Kidney capillary endothelial cell (primary cell): ENCODE measurements at places on chromosomes 1 and 21.

GRCh38 chr1:72186733-72187307 is 95.5 kb downstream of the NEGR1 start:
- peak; percentile 16 for DNase-seq

- DNase-seq = no peak
Measured at GRCh38 chr1:179800481-179800880, 57.4 kb downstream of the FAM163A start.

DNA sequence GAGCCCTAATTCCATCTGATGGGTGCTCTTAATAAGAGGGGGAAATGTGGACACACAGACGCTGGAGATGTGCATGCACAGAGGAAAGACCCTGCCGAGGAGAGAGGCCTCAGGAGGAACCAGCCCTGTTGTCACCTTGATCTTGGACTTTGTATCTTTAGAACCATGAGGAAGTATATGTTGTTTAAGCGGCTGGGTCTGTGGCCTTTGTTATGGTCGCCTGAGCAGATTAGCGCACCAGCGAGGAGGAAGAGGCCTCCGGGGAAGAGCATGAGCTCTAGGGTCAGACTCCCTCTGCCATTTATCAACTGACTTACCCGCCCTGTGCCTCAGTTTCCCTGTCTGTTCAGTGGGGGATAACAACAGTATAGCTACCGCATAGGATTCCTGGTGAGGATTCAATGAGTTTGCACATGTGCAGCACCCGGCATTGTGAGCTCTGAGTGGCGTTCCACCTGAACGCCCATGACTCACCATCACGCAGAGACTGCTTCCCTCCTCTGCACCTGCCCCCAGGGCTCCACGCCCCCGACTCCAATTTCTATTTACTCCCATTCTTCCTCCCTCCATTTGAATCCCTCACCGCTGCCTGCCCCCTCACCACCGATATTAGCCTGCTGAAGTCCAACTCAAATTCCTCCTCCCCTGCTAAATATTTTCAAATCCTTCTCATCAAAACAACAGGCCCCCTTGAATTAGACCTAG is 67.2 kb downstream of the ATP5PO start:
- DNase-seq = no peak

DNA sequence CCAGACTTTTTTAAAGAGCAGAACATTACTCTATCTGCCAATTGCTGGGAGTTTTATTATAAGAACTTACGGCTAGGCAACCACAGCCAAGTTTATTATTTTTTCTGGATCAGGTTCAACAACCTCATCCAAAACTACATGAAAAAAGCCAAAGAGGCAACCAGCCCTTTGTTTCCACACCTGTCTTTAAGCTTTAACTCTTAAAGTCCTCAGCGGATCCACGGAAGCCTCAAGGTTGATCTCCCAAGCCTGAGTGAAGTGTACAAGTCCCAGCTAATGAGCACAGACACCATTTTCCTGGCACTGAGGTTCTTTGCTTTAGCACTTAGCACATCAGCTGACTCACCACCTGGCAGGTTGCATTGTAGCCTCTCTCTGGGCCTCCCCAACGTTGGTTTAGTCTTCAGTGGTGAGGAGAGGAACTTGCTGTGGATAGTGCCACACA is 143.1 kb downstream of the TGFBR3 start:
- no peak for DNase-seq

DNA sequence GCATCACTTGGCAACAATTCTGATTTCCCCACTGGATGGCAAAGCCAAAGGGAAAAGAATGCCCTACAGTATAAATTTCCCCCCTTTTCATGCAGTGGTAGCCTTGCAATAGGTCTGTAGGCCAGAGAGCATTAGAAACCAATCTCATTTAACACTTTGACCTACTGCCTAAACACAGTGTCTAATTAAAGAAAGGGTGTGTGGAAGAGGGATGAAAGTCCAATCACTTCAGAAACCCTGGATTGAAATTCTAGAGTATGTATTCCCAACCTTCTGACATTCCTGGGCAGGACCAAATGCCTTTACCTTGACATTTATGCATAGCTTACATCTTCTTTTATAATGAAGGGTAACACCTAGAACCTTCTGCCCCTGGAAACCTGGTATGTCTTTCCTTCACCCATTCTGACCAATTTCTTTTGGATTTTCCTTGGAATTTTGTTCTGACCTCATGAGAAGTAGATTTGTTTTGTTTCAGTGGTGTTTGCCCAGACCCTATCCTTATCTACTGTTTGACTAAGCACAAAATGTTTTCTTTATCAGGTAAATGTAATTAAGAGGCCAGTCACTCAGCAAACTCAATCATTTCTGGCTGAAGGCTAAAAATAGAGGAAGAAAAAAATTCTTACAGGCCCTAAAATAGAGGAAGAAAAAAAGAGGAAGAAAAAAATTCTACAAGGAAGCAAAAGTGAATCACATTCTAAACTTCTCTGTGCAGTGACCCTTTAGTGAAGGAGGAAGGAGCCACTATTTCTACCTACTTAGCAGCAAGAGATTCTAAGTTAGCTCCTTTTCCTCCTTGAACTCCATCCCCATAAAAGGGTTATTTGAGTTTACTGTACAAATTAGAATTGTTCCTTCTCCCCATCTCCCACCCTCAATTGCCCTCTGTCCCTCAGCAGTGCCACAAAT is 129.5 kb upstream of the DSCAM start:
- DNase-seq = no peak

DNA sequence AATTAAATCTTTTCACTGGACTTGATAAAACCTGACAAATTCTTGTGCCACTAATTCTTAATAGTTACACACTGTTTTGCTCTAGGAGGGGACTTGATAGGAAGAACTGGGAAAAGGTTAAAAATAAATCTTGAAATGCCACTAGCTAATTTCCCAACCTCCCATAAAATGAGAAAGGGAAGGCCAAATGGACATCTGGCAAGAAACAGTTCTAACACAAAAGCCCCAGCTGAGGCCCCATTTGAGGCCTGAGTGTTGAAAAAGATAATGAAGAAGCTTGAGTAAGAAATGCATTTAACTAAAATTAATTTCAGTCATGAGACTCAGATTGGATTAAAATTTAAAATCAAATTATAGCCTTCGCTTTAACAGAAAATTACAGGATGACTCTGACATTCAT is 11.2 kb upstream of the RAP1GAP start:
- no peak for DNase-seq

- DNase-seq = no peak
Measured at GRCh38 chr1:10869933-10870332, 73.5 kb upstream of the CASZ1 start.

- no peak for DNase-seq
Measured at GRCh38 chr1:238738892-238739291, 647.5 kb upstream of the CHRM3 start.

DNA sequence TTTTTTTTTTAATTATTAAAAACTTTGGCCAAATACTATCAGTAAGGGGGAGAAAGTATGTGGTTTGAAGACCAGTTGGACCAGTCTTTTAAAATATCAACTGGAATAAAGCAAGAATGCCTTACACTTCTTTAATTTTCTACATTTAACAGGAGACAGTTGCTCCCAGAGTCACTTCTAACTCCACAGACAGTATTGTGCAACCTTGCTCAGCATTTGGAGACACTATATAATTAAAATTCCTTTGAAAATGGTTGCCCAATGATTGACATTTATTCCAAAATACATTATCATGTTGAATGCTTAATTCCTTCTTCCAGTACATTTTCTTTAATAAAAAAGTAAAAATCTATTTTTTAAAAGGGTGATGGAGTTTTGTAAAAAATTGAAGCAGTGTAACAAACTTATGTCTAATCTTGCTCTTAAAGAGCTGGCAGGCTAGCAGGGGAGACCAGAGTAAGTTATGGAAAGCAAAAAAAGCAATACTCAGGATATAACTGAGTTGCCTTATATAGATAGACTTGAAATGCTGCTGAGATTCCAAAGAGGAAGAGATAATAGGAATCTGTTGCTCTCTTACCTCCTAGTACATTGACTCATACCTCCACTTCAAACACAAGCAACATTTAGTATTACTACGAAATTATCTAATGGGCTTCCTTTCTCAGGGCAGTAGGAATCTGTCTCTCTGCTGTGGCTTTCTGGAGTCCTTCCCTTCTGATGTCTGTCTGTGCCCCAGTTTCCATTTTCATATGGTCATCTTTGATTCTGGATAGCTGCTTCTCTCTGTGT is 69.7 kb upstream of the RGL1 start:
- no peak for DNase-seq

DNA sequence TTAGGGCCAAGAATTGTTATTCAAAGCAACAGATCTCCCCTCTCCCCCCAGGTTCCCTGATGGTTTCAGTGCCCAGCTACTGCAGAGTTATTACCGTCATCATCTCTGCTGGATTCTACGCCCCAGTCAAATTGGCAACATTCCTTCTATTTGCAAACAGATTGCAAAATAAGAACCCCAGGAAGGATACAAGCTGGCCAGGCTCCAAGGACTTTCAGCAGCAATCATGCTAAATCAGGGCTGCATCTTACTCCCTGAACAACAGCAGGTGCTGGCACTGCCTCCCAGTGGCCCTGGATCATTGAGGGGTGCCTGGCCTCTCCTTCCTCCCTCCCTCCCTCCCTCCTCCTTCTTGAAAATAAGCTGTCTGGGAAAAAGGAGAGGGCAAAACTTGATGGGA is 521.6 kb upstream of the BEND5 start:
- no peak for DNase-seq

DNA sequence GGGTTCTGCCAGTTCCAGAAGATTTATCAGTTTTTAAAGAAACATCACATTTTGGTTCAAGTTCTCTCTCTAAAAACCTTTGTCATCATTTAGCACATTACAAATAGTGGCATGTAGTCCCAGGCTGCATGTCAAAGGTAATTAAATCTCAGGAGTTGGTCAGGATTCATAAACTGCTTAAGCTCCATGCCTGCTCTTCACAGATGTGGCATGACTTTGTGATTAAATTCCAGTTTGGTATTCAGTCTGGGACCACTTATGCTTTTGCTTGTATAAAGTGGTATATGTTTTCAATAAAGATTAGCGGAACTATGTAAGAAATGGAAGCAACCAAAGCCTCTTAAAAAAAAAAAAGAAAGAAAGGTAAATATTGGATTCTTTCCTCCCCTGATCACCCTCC is 408.0 kb downstream of the DISC1 start:
- DNase-seq = no peak

DNA sequence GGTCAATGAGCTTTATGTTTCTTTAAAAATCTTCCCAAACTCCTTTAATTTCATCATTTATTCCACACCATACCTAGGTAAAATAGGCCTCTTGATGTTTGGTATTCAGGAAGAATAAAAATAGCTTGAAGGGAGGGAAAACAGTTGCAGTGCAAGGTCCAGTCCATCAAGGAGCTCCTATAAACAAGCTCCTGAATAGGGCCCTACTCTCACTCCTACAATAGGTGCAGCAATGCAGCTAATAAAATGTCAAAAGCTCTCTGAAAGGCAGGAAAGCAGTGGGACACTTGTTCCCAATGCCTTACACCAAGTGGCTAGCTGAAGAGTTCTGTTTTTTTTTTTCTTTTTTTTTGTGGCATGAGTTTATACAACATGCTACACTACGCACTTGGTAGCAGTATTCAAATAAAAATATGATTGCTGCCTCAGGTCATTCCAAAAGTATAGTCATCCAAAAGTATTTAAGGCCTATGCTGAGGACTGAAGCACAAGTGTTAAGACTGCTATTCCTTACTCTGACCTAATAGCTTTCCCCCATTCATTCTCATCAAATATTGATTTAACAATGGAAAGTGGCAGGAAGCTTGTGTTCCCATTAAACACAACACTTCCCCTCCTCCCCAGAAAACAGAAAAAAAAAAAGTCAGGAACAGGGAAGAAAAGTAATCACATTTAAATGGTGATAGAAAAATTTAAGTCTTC is 9.8 kb downstream of the TEX38 start:
- no peak for DNase-seq

GRCh38 chr21:29904359-29905282 is 35.2 kb downstream of the GRIK1 start:
- no peak for DNase-seq

- DNase-seq = no peak
Measured at GRCh38 chr1:13762642-13763041, 62.7 kb downstream of the PRDM2 start.

GRCh38 chr1:208445758-208446203 is 201.6 kb upstream of the PLXNA2 start:
- DNase-seq = no peak

DNA sequence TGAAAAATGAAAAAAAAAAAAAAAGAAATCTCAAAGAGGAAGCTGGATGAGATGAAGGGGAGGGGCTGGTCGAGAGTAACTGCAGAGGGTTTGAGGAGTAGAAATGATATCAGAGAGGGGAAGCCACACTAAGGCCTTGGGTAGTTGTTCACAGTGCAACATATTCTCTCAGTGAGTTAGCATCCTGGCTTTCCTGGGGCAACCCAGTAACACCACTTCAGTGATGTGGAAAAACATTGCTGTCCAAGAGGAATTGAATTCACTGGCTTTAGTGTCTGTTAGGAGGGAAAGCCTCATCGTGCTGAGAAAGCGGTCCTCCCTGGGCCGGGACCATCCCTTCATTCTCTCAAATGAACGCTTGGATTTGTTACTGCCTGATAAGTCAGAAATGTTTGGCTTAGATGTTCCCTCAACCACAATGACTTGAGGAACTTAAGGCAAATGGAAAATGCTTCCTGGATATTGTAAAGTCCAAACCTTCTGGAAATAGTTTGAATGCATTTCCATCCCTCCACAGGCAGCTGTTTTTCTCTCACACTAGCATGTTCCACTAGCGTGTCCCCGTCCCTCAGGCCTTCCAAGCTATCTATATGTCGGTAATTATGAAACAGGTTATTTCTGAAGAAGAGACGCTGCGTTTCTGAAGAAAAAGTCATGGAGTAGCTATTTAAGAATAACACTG is 12.2 kb downstream of the TGFB2 start:
- no peak for DNase-seq

GRCh38 chr1:172809750-172810149 is 150.8 kb downstream of the FASLG start:
- DNase-seq = no peak

GRCh38 chr1:193569983-193570269 is 383.5 kb upstream of the B3GALT2 start:
- DNase-seq = no peak

GRCh38 chr1:221308534-221309511 is 429.6 kb downstream of the HLX start:
- no peak for DNase-seq

DNA sequence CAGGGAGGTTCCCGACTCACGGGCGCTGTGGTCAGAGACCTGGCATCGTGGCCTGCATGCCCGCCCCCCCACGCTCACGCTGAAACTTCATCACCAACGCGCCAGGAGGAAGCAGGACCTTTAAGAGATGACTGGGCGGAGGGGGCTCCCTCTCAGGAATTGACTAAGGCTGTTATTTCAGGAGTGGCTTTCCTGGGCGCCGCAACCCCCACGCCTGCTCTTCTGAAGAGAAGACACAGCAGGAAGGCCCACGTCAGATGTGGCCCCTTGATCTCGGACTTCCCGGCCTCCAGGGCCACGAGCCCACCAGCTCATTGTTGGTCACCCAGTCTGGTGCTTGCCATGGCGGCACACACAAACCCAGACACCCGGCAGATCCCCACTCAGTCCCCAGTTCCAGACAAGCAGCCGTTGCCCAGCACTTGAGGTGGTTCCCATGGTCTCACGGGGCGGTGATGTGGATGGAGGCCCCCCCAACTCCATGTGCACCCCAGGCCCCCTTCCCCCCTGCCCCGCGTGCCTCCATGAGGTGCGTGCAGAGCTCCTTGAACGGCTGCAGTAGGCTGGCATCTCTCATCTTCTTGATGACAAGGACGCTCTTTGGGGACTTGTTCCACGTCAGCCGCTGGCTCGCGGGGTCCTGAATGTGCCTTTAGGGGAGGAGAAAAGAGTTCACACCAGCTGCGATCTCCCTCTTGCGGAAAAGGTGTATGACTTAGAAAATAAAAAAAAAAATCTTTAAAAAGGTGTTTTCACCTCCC is 21.4 kb downstream of the NADK start:
- DNase-seq = no peak

GRCh38 chr1:160376525-160377131 is 9.8 kb downstream of the NHLH1 start:
- peak; percentile 56 for DNase-seq
